CD4-positive, alpha-beta T cell treated with Interleukin-17A for 1 hour (primary cell): ENCODE measurements at places on chromosomes 3 and 15.

- no peak for DNase-seq
Measured at GRCh38 chr3:71903112-71903495, 118.2 kb upstream of the PROK2 start.

DNA sequence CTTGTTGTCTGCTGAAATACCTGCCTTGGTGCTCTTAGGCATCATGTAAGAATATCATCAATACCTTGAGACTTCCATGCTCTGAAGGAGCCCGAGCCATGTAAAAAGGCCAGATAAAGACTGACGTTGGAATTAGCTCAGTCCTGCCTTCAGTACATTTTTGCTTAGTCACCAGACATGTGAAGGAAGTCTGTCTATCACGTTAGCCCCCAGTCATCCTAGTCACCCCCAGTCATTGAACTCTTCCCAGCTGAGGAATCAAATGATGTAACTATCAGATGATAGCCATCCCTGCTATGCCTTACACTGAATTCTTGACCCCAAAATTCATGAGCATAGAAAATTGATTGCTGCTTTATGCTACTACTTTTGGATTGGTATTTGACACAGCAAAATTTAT, 351.2 kb upstream of the SGO1 start:
- DNase-seq: no peak

DNA sequence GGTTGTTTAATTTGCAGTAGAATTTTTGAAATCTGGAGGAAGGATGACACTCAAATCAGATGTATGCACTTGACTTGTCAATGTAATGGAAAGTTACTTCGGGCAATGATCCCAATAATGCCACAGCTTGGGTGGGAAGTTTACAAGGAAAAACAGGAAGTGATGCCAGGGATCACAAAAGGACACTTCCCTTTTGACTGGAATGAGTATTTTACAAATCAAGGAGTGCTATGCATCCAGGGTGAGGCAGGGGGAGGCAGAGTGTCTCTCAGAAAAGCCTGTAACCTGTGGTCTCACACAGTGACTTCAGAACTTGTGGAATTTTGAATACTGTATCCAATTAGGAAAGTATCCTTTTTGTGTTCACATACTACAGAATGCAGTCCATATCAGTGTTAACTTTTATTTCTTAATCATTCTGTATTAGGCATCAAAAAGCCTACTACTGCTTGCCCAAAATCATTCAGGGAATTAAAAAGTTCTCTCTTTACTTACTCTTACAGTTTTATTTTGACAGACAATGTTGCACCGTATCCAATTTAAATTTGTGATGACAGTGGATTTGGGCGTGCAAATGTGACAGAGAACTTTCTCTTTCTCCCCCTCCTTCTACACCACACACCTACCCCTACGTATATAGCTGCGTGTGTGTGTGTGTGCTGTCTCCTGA, 445.1 kb downstream of the MECOM start:
- DNase-seq: no peak

- DNase-seq: no peak
Measured at GRCh38 chr15:58463815-58464650, 32.2 kb downstream of the LIPC start.
